ENCODE measurements at places on chromosomes 6 and 20. TPM values are rescaled to one million over a fixed set of nuclear protein-coding genes. Genes with fewer than 3 reads are reported as not detected.

GRCh38 chr6:134421501-134421900, 103.6 kb upstream of the SGK1 start:
- H3K4me3 ChIP-seq, result no peak overlapping the region
- no peaks in the 10 kb centered on the region for H3K27me3 ChIP-seq
- DNase-seq, result no peak
- H3K4me1 ChIP-seq, result peaks cover 19% of the 10 kb centered on the region
- H3K27ac ChIP-seq, result no peak overlapping the region
- H3K36me3 ChIP-seq, result no peaks in the 10 kb centered on the region

GRCh38 chr6:38432479-38432878, 207.2 kb downstream of the BTBD9 start:
- H3K27ac ChIP-seq, result no peak overlapping the region
- peaks cover 10% of the 10 kb centered on the region for H3K4me1 ChIP-seq
- H3K27me3 ChIP-seq, result no peaks in the 10 kb centered on the region

DNA sequence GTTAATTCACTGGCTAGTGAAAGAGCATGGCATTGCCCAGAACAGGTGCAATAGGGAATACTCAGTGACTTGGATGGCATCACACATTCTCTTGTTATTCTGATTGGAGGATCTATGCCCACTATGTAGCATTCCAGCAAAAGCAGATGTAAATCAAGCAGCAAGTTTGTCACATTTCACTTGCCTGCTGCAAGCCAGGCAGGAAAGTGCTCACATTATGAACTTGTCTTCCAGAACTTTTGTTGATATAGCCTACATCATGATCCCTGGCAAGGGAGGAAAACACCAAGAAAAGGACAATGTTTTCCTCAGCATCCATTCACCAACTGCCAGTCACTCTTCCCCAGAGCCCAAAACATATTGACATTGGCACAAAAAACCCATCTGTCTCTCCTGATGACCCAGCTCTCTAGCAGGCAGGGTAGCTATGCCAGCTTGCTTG, 77.8 kb downstream of the ARHGAP18 start:
- peaks cover 6% of the 10 kb centered on the region for H3K4me1 ChIP-seq
- H3K36me3 ChIP-seq, result peaks cover 18% of the 10 kb centered on the region
- H3K4me3 ChIP-seq, result no peak overlapping the region
- H3K27ac ChIP-seq, result no peak overlapping the region

DNA sequence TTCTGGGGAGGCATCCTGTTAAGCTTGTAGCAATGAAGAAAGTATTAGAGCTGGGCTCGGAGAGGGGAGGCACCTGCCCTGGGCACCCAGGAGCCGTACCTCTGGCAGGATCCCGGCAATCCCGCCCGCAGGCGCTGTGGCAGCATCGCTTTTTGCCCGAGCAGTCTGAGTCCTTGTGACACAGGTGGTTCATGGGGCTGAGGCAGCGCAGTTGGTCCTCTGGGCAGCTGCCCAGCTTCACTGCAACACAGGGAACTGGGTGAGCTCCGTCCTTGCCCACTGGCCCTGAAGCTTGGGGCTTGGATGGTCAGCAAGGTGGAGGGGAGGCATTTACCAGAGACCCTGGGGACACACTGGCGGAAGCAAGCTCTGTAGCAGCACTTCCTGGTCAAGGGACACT, 4.7 kb downstream of the WFDC5 start:
- H3K36me3 ChIP-seq, result no peaks in the 10 kb centered on the region
- no peak overlapping the region for H3K4me3 ChIP-seq
- DNase-seq, result no peak
- no peaks in the 10 kb centered on the region for H3K4me1 ChIP-seq
- H3K27ac ChIP-seq, result no peak overlapping the region

DNA sequence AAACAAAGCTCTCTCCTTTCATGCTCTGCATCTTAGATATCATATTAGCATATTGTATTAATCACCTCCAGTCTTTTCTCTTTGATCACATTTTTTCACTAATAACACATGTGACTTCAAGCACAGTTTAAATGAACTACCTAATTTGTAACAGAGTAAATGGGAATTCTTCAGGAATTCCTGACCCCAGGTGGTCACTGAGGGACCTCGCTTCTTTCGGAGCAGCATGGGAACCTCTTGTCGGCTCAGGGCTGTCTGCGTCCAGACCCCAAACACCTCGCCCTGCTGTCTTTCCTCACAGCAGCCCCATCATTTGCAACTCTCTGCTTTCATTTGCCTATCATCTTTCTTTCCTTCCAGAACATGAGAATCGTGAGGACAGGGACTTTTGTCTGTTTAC, 103.5 kb downstream of the DACT2 start:
- no peaks in the 10 kb centered on the region for H3K36me3 ChIP-seq
- no peak for DNase-seq
- no peak overlapping the region for H3K4me3 ChIP-seq
- peaks cover 6% of the 10 kb centered on the region for H3K27me3 ChIP-seq

DNA sequence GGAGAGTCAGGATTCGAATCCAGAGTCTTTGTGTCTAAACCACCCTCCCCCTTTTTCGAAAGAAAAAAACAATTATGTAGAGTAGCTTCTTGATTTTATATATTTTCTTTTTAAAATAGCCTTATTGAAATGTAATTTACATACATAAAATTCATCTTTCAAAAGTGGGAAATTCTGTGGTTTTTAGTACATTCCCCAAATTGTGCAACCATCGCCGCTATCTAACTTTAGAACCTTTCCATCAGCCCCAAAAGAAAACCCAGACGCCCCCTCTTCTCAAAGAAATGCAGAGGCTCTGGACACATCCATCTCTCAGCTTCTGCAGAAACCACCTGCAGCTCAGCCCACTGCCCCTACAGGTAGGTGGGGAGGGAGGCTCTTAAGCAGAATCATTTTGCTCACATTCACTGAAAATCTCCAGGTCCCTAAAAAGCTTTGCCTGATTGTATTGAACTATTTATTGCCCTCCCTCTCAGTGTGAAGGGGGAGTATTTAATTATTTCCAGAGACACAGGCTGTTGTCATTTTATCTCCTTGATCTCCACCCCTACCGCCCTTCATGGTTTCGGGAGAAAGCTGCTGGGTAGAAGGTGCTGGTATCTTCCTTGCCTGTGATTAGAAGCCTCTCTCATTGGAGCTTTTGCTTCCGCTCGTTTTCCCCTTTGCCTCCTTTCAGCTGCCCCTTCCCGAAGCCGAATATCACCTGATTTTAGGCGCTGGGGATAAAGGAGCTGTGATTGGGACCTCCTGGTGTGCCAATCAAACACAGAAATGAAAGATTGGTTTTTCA, 68.7 kb upstream of the KCNG1 start:
- H3K4me1 ChIP-seq, result peaks cover 15% of the 10 kb centered on the region
- H3K4me3 ChIP-seq, result no peak overlapping the region
- H3K27me3 ChIP-seq, result peaks cover 41% of the 10 kb centered on the region
- no peaks in the 10 kb centered on the region for H3K36me3 ChIP-seq
- H3K27ac ChIP-seq, result no peak overlapping the region

DNA sequence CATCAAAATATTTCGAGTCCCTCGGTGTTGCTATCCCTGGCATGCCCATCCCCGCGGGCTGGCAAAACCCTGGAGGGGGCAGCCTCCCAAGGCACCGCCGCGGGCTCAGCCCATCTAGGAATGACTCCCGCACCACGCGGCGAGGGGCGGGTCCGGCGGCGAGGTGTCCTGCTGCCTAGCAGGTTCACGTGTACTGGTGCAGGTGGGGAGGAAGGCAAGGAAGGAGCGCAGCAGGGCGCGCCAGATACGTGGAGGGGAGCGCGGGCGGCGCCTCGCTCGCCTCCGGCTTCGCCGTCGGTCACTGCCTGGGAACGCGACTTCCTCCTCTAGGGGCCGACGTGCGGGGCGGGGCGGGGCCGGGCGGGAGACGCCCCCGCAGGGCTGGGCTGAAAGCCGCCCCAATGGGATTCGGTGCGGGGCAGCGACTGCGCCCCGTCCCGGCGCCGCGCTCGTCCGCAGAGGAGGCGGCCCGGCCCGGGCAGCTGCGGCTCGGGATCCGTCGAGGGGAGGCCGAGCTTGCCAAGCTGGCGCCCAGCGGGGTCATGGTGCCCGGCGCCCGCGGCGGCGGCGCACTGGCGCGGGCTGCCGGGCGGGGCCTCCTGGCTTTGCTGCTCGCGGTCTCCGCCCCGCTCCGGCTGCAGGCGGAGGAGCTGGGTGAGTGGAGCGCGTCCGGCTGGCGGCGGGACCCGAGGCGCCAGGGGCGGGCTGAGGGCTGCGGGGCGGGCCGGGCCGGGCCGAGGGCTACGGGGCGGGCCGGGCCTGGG, at the start of gene DCBLD1:
Gene DCBLD1, plus strand, starts transcription at position 435 of the 764 bp plus-strand sequence. Its CDS starts 108 bp downstream, at position 543.
- H3K27me3 ChIP-seq, result peaks cover 47% of the 10 kb centered on the region
- H3K36me3 ChIP-seq, result no peaks in the 10 kb centered on the region
- peak within 1 kb of the TSS; percentile 72 for H3K27ac ChIP-seq
- H3K4me1 ChIP-seq, result peaks cover 14% of the 10 kb centered on the region

DNA sequence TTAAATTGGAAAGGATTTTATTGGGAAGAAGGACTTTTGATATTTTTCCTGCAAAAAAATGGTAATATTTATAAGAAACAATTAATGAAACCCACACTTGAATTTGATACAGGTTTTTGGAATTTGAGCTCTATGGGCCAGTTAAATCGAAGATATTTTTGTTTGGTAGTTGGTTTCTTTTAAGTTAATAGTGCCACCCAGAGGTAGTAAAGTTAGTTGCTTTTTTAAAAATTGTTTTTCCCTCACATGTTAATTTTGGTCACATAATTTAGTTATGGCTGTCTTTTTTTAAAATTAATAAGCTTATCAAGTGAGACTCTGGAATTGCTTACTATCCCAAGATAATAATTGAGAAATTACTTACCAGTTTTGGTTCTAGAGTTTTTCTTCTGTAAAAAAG, 7.1 kb downstream of the PRIM2 start:
- H3K36me3 ChIP-seq, result peaks cover 91% of the 10 kb centered on the region
- no peak overlapping the region for H3K4me3 ChIP-seq
- peaks cover 16% of the 10 kb centered on the region for H3K4me1 ChIP-seq
- no peak for DNase-seq

DNA sequence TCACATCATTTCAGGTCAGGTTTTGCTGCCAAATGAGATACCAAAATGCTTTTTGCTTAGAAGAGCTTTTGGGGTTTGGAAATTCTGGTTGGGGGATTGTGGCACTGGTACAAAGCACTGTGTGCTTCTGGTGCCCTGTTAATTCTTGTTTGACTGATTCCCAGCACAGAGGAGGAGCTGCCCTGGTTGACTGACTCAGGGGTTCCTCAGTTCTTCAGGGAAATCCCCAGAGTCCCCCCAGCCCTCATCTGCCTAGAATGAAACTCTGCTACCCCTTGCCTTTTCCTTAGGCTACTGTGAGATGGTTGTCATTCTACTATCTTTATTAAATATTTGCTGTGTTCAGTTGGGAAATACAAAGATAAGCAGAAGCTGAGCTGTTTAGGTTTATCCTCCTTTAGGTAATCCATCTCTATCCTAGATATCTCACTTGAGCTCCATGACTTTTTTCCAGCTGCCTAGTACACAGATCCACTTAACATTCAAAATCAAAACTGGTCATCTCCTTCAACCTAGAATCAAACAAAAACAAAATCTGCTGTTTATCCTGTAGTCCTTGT, 24.9 kb upstream of the TSPYL1 start:
- H3K4me1 ChIP-seq, result no peaks in the 10 kb centered on the region
- H3K36me3 ChIP-seq, result no peaks in the 10 kb centered on the region
- no peak overlapping the region for H3K27ac ChIP-seq
- H3K27me3 ChIP-seq, result no peaks in the 10 kb centered on the region
- no peak for DNase-seq

DNA sequence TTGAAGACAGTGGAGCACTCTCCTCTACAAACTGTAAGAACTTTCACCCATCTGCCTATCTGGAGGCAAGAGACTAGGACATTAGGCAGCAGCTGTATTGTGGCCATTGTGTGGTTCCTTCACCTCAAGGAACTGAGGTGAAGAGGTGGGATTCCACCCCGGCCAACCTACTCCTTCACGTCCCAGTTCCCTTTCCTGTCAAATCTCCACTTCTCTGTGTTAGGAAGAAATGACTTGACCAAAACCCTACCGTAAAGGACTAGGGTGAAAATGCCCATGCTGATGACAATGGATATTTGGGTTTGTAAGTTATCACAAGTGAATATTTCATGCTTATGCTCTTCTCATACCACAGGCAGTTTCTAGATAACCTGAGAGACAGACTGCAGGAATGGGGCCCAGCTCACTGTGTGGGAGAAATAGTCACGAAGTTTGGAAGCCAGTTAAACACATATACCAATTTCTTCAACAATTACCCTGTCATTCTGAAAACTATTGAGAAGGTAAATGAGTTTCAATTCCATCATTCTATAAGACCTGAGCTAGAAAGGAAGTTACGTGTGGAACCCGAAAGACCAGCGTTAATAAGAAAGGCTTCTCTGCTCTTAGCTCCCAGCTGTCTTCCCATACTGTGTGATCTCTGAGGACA, 86.6 kb downstream of the ECT2L start:
- no peak overlapping the region for H3K4me3 ChIP-seq
- no peak for DNase-seq
- no peaks in the 10 kb centered on the region for H3K4me1 ChIP-seq
- no peaks in the 10 kb centered on the region for H3K36me3 ChIP-seq
- peak overlapping the region; percentile 45 for H3K27ac ChIP-seq

DNA sequence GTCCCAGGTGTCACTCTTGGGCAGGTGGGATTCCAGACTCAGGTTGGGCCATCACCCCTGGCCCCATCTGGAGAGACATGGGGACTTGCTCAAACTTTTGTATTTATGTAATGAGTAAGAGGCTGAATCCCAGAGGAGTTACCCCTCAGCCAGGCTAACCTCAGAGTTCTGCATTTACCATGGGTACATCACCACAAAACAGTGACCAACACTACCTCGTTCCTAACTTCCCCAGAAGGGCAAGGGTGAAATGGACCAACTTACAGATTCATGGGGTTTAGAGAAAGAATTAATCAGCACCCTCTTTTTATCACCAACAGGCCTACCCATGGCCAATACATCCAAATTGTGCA, 259.9 kb upstream of the MARCKS start:
- no peaks in the 10 kb centered on the region for H3K27me3 ChIP-seq
- no peaks in the 10 kb centered on the region for H3K4me1 ChIP-seq
- no peak overlapping the region for H3K27ac ChIP-seq
- no peak overlapping the region for H3K4me3 ChIP-seq
- no peak for DNase-seq

DNA sequence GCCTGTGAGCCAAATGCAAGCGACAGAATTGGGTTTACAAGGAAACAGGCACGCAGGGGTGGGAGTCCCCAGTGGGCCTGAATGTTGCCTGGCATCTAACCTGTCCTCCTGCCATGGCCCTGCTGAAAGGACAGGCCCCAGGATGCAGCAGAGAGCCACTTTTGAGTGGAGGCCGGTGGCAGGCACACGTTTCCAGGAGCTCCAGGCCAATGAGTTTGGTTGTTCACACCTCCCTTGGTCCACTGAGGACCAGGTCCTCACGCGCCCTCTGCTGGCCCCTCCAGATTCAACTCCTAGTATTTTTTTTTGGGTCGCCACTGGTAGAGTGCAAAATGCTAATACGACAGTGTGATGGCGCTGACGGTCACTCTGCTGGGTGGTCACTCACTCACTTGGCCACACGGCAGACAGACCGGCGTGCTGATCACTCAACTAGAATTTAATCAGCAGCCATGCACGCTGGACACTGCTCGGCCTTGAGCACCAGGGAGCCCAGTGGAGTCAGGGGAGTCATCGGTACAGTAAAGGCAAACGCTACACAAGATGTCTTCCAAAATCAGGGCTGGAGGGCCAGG, 81.7 kb upstream of the NFATC2 start:
- H3K4me3 ChIP-seq, result no peak overlapping the region
- H3K27ac ChIP-seq, result no peak overlapping the region
- H3K27me3 ChIP-seq, result no peaks in the 10 kb centered on the region
- H3K4me1 ChIP-seq, result peaks cover 15% of the 10 kb centered on the region
- H3K36me3 ChIP-seq, result peaks cover 3% of the 10 kb centered on the region
- DNase-seq, result peak; percentile 44

ALDH5A1 gene
- total RNA-seq, result 11.4 TPM

CDH4 gene
- total RNA-seq, result not detected

FABP7 gene
- not detected for total RNA-seq

PLAGL1 gene
- 15.7 TPM for total RNA-seq

LAMA5 gene
- total RNA-seq, result 3.1 TPM

KCNB1 gene
- not detected for total RNA-seq

RUNX2 gene
- total RNA-seq, result 60.8 TPM

AVP gene
- not detected for total RNA-seq
